Ecto neural progenitor cell (in vitro differentiated cells): ENCODE measurements at places on chromosomes 6 and 20.

DNA sequence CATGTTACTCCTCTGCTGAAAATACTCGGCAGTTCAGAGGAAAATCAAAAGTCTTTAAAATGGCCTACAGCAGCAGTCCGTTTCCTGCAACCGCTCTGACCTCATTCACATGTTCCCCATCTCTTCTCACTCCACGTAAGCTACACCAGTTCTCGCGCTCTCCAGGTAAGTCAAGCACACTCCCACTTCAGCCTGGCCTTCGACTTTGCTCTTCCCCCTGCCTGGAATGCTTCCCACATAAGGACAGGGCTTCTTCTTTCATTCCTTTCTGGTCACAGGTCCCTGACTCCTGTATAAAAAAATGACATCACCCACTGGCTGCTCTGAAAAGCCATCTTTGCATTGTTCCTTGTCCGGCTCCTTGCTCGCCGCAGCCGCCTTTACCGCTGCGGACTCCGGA is 42.7 kb downstream of the MGME1 start:
- DNase-seq, result no peak

DNA sequence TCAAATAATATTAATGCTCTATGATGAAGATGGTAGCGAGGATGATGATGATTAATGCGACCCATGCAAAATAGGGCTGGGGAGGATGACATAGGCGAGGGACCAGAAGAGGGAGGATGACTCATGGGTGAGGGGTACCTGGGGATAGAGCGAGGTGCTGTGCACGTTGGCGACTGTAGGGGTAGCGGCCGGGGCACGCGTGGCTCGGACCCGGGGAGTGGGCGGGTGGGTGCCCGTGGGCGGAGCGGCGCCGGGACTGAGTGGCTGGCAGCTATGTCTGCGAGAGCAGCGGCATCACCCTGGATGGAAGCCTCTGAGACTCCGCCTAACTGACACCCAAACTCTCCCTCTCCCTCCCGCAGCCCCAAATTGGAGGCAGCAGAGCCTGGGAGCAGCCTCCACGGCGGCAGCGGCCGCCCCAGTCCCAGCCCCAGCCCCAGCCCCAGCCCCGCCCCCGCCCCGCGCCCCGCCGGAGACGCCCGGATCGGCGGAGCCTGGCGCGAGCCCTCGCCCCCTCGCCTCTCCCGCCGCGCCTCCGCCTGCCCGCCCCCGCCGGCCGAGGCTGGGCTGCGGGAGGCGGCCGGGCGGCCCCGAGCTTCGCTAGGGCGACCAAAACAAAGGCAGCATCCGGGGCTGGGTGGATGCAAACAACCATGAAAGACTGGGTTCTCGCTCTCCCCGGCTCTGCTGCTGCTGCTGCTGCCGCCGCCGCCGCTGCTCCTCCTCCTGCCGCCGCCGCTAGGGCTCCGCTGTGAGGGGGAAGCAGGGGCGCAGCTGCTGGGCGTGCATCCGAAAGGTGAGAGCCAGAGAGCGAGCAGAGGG is at the start of gene RIMS1:
TSS of gene RIMS1 (plus strand) at position 367 of the 822 bp plus-strand sequence. CDS start 474 bp downstream, outside the sequence.
- peak; percentile 82 for DNase-seq

DNA sequence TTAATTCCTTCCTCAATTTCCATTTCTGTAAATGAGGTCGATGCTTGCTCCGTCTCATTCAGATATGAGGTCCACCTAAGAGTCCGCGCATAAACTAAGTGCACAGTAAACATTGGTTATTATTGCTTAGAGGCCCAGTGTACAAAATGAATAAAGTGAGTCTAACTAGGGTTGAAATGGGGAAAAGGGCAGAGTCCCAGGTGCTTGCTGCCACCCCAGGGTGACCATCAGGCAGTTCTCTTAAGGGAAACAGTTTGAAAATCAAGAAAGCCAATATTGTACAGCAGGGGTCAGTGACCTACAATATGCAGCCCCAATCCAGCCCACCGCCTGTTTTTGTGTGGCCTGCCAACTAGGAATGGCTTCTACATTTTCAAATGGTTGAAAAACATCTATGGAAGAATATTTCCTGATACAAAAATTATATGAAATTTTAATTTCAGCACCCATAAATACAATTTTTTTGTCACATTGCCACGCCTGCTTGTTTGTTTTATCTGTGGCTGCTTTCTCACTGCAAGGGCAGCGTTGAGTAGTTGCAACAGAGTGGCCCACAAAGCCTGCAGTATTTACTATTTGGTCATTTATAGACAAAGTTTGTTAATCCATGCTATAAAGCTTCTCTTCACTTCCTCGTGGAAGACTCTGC is 43.3 kb downstream of the SLC13A3 start:
- peak; percentile 19 for DNase-seq

GRCh38 chr6:26053992-26054780 is 33.0 kb upstream of the HFE start:
- DNase-seq, result no peak
